ENCODE measurements at places on chromosomes 7 and 10.

GRCh38 chr10:4894335-4894734, 68.3 kb downstream of the AKR1E2 start:
- no peak for DNase-seq

DNA sequence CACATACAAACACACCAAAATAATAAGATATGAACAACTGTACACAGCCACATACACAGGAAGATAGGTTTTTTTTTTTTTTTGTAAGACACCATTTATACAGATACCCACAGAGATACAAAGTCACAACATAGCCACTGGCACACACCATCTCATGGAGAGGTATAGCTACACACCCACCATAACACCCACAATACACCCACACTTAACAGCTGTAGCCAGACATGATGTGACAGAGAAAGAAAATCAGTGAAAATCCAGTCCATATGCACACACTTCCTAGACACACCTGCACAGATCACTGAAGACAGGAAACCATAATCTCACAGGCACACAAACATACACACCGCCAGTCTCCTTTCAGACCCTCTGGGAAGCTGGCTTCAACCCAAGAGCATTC, 62.4 kb upstream of the PAX2 start:
- DNase-seq = no peak

DNA sequence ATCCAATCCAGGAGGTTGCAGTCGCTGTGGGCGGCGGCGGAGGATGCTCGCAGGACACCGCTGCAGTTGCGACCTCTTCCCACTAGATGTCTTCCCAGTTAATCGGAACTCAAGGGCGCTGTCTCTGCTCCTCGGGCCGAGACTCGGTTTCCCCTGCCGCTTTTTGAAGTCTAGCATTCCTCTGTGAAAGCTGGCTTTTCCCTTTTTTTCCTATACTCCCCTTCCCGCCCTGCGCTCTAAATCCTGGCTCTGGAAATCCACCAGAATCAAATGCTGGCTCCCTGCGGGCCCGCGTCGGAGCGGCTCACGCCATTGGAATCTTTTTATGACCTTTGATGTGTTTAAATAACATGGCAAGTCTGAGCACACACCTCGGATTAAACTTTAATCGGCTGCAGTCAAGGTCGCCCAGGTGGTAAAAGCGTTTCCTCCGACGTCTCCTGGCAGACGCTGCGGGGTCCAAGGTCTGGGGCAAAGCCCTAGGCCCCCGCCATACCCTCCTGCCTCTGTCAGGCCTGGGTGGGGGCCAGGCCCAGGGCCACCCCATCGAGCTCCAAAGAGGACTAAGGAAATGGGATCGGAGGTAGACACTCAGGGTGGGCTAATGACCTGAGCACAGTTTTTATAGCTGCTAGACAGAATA, 10.7 kb upstream of the HOXA13 start:
- DNase-seq = peak; percentile 39

GRCh38 chr7:155401231-155401630, 56.7 kb upstream of the EN2 start:
- no peak for DNase-seq

DNA sequence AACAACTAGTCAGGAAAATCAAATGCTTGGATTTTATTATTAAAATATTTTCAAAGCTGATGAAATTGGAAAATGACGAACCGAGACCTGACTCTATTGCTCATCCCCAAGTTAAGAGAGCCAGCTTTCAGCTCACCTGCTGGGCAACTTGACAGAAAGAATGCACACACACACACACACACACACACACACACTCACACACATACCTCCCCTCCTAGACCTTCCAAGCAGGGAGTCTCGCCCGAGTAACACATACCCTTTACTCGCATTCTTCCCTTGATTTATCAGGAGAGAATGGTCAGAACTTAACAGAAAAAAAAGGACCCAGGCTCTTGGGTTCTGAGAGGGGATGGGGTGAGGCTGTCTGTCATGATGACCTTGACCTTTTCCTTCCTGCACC, 19.1 kb downstream of the GPRIN2 start:
- DNase-seq = no peak

GRCh38 chr10:122124808-122125207, 135.8 kb downstream of the TACC2 start:
- no peak for DNase-seq

DNA sequence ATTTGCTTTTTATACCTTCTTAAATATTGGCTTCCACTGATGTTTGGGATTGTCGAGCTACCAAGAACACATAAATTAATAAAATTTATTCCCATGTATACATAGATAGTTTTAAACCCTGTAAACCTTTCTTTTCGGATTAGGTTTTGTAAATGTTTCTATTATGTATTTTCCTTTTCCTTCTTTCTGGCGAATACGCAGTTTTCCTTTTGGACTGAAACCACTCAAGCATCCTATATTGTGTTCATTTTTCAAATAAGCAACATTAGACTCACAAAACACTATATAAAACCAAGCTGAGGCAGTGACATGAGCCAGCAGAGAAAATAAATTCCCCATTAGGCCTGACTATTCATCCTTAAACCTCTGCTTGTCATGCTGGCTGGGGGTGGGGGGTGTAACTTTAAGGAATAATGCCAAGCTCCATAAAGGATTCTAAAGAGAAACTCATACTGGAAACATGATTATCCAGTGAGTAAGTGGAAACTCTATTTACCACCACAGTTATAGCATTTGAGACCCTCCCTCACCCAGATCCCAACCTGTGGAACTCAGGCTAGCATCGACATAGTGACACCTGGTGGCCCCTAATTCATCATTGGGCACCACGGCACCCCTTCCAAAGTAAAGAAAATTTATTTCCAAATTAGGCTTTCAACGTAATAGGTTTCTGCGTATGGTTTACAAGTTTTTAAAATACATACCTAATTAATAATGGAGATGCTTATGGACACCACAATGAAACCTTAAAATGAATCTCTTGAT, 86.5 kb upstream of the CELF2 start:
- DNase-seq = no peak

DNA sequence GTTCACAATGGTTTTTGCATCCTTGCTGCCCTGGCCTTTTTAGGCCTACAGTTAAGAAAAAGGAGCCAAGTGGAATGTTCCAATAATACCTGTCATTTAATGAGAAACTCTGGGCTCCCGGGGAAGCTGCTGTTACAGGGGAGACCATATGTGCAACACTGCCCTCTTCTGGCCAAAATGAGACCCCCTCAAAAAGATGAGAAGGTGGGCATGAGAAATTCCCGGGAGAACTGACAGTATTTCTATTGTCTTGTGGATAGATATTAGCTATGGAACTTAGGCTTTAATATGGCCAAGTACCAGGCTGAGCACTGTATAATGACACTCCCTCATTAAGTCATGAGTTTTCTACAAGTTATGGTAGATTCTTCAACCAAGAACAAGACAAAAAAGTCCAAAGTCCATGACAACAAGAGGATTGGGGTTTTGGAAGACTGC, 99.4 kb downstream of the CCDC3 start:
- DNase-seq = peak; percentile 46

- DNase-seq = peak; percentile 59
Measured at GRCh38 chr7:139620676-139621344, 97.3 kb downstream of the CLEC2L start.

GRCh38 chr10:114607358-114607998, 50.6 kb downstream of the ABLIM1 start:
- DNase-seq = no peak

- DNase-seq = no peak
Measured at GRCh38 chr7:3914051-3914775, 613.2 kb downstream of the SDK1 start.

DNA sequence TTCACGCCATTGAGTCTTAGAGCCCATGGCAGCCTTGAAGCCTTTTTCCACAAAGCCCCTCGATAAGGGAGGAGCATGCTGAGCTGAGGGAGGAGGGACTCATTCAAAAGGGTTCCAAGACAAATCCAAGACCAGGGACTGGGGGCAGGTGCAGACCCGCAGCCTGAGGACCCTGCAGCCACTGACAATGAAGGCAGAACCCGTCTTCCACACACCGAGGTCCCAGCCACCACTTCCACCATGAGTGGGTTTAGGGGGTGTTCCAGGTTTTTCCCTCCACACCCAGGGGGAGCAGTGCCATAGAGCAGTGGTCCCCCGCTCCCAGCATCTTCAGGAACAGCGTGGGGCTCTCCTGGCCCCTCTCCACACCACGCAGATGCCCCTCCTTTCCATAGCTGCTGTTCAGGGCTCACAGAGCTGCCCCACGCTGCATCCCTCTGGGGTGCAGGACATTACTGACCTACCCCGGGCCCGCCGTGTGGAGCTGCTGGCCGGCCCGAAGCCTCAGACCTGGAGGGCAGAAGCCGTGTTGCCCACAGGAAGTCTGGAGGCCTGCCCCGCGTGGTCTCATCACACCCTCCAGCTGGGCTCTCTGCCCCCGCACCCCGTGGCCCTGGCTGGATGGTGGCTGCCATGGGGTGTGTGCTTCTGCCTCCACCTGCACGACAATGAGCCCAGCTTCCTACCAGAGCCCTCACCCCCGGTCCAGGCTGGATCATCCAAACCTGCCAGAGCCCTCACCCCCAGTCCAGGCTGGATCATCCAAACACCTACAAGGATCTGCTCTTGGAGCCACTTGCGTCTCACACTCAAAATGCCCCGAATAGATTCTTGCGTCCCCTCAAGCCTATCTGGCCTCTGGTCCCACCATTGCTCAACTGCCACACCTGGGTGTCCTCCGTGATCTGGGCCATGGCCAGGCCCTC, 220.0 kb upstream of the TCERG1L start:
- DNase-seq = no peak

- DNase-seq = no peak
Measured at GRCh38 chr7:151433721-151434400, 6.1 kb downstream of the CRYGN start.

- peak; percentile 26 for DNase-seq
Measured at GRCh38 chr7:158353606-158354570, 233.7 kb downstream of the PTPRN2 start.

DNA sequence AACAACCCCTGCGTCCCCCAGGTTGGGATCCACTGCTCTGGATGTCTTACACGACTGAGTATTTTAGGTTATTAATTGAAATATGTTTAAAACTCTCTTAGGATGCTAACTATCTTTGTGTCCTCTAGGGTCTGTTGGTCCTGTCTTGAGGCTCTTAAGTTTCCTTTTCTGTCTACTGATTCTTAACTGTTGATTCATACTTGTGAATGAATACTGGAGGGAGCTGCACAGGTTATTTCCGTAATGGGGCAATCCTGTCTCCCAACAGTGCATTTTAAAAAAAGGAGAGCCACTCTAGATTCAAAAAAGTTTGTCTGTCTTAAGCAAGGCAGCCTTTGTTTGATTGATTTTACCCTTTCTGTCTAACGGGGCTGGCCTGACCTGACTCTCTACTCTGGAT, 237.6 kb upstream of the POM121L12 start:
- no peak for DNase-seq

- no peak for DNase-seq
Measured at GRCh38 chr10:89710753-89711152, 9.4 kb downstream of the KIF20B start.

DNA sequence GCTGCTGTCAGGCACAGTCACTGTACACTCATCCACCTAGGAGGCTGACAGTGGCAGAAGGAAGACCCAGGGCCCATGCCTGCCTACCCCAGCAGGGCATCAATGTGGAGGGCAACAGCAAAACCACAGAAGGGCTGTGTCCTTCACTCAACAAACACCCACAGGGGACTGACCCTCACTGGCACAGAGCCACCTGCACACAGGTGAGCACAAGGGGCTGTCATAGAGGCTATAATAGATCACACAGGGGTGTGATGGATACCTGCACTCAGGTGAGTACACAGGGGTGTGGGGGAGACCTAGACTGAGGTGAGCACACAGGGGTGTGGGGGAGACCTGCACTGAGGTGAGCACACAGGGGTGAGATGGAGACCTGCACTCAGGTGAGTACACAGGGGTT, 132.8 kb upstream of the TCERG1L start:
- no peak for DNase-seq

- no peak for DNase-seq
Measured at GRCh38 chr7:51274001-51274400, 42.6 kb downstream of the COBL start.

DNA sequence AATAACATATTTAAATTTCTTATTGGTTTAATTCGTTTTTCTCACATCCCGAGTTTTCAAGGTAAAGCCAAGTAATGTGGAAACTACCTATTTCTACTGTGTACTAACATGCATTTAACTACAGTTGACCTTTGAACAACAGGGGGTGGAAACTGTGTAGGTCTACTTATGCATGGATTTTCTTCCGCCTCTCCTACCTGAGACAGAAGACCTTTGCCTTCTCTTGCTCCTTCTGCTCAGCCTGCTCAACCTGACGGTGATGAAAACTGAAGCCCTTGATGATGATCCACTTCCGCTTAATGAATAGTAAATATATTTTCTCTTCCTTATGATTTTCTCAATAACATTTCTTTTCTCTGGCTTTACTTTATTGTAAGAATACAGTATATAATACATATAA, 18.5 kb downstream of the MEOX2 start:
- no peak for DNase-seq

- DNase-seq = no peak
Measured at GRCh38 chr10:56912043-56912442, 551.0 kb upstream of the ZWINT start.

GRCh38 chr10:109746861-109747260, 176.4 kb downstream of the XPNPEP1 start:
- DNase-seq = no peak

DNA sequence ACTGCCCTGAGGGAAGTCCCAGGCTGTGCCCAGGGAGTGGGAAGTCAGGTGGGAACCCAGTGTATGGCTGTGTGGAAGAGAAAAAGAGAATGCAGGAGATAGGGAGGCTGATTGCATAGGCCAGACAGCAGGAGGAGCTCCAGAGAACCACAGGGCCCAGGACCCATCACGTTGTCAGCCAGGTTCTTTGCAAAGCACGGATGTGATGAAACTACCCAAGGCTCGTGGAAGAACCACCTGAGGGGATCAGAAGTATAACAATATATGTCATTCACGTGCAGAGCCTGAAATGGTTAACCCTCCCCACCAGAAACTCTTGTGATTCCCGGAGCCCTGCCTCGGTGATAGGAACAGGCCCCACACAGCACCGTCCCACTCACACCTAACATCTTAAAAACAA, 83.6 kb downstream of the LARP4B start:
- DNase-seq = no peak

GRCh38 chr7:21067216-21067615, 280.5 kb upstream of the SP8 start:
- DNase-seq = no peak

GRCh38 chr7:122217125-122217524, 73.1 kb upstream of the AASS start:
- DNase-seq = no peak

Data from activated CD4-positive, alpha-beta T cell treated with anti-CD3 and anti-CD28 coated beads, Interleukin-2, amount 50 U/mL, for 16 hours (primary cell).